ENCODE measurements at places on chromosomes 3 and 15. TPM values are rescaled to one million over a fixed set of nuclear protein-coding genes. Genes with fewer than 3 reads are reported as not detected.

The MESP2 gene
- not detected for total RNA-seq

The ADCY5 gene
- 0.23 TPM for total RNA-seq

The CELF6 gene
- total RNA-seq: 3.0 TPM

The NGLY1 gene
- 67.0 TPM for total RNA-seq

GRCh38 chr3:48762816-48763215, 45.8 kb upstream of the IP6K2 start:
- no peaks in the 10 kb centered on the region for H3K4me1 ChIP-seq
- no peak overlapping the region for H3K4me3 ChIP-seq
- peaks cover 32% of the 10 kb centered on the region for H3K36me3 ChIP-seq

GRCh38 chr3:132569153-132569552, 27.9 kb upstream of the ACKR4 start:
- no peak for DNase-seq
- no peak overlapping the region for H3K27ac ChIP-seq
- H3K4me1 ChIP-seq: no peaks in the 10 kb centered on the region
- no peaks in the 10 kb centered on the region for H3K27me3 ChIP-seq
- no peak overlapping the region for H3K4me3 ChIP-seq

The ST8SIA2 gene
- not detected for total RNA-seq

DNA sequence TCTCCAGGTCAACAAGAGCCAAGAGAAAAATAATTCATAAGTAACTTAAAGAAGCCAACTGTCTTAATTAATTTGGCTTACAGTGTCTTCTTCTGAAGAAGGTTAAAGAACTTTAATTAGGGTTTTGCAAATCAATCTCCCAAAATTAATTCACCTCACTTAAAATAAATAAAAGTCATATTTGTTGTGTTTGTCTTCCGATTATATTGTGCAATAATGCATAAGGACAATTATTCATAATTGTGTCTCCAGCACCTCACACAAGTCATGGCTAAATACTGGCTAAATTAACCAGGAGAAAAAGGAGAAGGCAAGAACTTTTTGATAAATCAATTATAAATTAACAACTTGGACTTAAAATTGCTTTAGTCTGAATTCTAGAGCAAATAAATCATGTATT, 899.0 kb upstream of the NR2F2 start:
- DNase-seq: no peak
- H3K4me1 ChIP-seq: no peaks in the 10 kb centered on the region
- H3K36me3 ChIP-seq: no peaks in the 10 kb centered on the region
- no peaks in the 10 kb centered on the region for H3K27me3 ChIP-seq
- H3K27ac ChIP-seq: no peak overlapping the region

DNA sequence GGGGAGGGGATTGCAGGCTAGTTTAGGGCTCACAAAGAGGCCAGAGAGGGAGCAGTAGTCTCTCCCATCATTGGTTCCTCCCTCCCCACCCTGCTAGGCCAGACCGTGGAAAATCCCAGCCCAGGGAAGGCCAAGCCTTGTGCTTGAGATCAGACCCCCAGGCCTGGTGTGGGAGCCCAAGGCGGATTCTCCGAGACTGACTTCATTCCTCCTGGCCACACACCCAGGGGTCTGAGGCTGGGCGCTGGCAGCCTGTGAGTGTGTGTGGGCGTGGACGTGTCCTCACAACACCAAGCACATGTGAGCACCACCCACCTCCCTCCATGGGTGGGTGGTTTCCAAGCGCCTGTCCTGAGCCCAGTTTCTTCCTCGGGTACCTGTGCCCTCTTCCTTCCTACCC, 4.1 kb downstream of the LOXL1 start:
- no peak overlapping the region for H3K4me3 ChIP-seq
- H3K27ac ChIP-seq: no peak overlapping the region
- H3K36me3 ChIP-seq: no peaks in the 10 kb centered on the region
- H3K4me1 ChIP-seq: peaks cover 3% of the 10 kb centered on the region
- no peak for DNase-seq

GRCh38 chr15:28986108-28986507, 100.3 kb downstream of the APBA2 start:
- no peaks in the 10 kb centered on the region for H3K27me3 ChIP-seq
- H3K4me1 ChIP-seq: peaks cover 5% of the 10 kb centered on the region

DNA sequence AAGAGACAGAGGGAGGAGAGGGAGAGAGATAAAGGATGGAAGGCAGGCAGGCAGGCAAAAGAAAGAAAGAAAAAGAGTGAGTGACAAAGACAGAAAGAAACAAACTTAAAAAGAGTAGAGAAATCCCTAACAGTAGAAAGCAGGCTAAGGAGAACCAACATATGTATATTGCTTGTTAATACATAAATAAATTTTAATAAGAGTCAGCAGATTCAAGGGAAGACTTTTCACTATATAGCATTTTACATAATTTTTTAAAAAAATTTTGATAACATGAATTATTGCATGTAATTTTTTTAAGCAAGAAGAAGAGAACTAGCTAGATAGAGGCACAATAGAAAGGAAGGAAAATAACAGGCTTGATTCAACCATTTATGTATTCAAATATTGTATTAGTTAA, 291.6 kb downstream of the KCNH8 start:
- H3K27me3 ChIP-seq: no peaks in the 10 kb centered on the region
- no peaks in the 10 kb centered on the region for H3K4me1 ChIP-seq
- H3K36me3 ChIP-seq: no peaks in the 10 kb centered on the region
- no peak overlapping the region for H3K4me3 ChIP-seq
- no peak for DNase-seq

- no peak overlapping the region for H3K4me3 ChIP-seq
- DNase-seq: no peak
- no peaks in the 10 kb centered on the region for H3K4me1 ChIP-seq
- no peaks in the 10 kb centered on the region for H3K27me3 ChIP-seq
Observed at GRCh38 chr3:98612587-98612986, 19.2 kb upstream of the CPOX start.

GRCh38 chr3:74808506-74809275, 194.2 kb upstream of the CNTN3 start:
- no peaks in the 10 kb centered on the region for H3K4me1 ChIP-seq
- no peaks in the 10 kb centered on the region for H3K36me3 ChIP-seq
- H3K27ac ChIP-seq: no peak overlapping the region
- H3K4me3 ChIP-seq: no peak overlapping the region
- H3K27me3 ChIP-seq: no peaks in the 10 kb centered on the region
- no peak for DNase-seq

The CAPN3 gene
- 14.0 TPM for total RNA-seq

DNA sequence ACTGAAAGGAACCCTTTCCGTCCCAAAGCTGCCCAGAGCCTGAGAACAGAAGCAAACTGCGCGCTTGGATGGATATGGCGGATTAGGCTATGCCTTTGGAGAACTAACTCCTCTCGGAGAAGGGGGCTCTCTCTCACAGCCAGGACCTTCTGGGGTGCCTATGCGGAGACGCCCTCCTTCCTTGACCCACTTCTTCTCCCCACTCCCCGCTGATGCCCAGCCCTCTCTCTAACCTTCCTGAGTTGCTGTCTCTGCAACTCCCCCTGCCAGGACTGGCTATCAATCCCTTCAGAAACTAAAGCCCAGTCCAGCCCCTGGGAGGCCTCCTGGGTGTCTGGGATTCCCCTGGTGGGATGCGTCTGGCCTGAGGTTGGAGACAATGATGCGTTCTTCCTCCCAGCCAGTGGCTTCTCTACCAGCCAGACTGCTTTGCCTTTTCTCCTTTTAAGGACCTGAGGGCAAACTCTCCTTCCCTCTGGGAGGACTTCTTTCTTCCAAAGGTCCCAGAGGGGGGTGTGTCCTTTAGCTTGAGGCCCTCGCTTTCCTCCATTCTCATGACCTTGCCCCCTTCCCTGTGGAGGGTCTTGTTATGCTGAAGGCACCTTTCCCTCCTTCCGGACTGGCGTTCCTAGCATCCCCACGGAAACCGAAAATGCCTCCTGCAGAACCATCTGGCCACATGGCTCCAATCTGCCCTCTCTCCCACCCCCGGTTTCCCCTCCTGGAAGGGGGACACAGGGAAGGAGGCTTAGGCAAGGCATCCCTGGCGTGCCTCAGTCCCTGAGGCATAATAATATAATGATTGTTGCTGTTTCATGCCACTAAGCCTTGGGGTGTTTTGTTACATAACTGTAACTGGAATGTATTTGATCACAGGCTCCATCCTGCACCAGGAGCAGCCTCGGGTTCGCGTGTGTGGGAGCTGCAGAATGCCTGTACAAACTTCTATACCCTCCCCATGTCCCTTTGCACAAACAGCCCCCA, 63.4 kb upstream of the C15orf39 start:
- no peaks in the 10 kb centered on the region for H3K27me3 ChIP-seq
- no peaks in the 10 kb centered on the region for H3K36me3 ChIP-seq
- H3K27ac ChIP-seq: no peak overlapping the region
- no peak for DNase-seq
- no peak overlapping the region for H3K4me3 ChIP-seq
- no peaks in the 10 kb centered on the region for H3K4me1 ChIP-seq

The RAP2B gene
- 30.2 TPM for total RNA-seq

GRCh38 chr15:43876872-43877271, 50.1 kb downstream of the WDR76 start:
- H3K27me3 ChIP-seq: no peaks in the 10 kb centered on the region
- no peak overlapping the region for H3K4me3 ChIP-seq
- no peak for DNase-seq
- H3K4me1 ChIP-seq: no peaks in the 10 kb centered on the region

GRCh38 chr3:18489939-18490338, 64.8 kb upstream of the SATB1 start:
- no peaks in the 10 kb centered on the region for H3K27me3 ChIP-seq
- peak; percentile 18 for DNase-seq
- H3K4me1 ChIP-seq: peaks cover 20% of the 10 kb centered on the region
- H3K4me3 ChIP-seq: no peak overlapping the region
- H3K36me3 ChIP-seq: no peaks in the 10 kb centered on the region

DNA sequence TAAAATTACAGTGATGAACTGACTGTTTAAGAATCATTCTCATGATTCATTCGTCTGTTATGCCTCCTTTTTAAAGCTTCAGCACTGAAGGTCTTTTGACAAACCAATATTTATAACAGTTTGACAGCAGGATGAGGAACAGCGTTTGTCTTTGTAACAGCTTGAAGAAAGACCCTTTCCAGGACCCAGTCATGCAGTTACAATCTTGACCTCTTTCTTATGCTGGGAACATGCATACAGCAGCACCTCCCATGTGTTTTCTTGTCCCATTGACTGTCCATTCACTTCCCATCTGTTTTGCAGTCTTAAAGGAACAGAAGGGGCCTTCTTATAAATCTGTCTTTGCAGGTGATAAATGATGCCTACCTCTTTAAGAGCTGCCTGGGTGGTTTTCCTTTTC, 87.2 kb downstream of the OPA1 start:
- no peaks in the 10 kb centered on the region for H3K27me3 ChIP-seq
- H3K4me3 ChIP-seq: no peak overlapping the region
- no peak overlapping the region for H3K27ac ChIP-seq
- peaks cover 11% of the 10 kb centered on the region for H3K36me3 ChIP-seq
- DNase-seq: no peak

DNA sequence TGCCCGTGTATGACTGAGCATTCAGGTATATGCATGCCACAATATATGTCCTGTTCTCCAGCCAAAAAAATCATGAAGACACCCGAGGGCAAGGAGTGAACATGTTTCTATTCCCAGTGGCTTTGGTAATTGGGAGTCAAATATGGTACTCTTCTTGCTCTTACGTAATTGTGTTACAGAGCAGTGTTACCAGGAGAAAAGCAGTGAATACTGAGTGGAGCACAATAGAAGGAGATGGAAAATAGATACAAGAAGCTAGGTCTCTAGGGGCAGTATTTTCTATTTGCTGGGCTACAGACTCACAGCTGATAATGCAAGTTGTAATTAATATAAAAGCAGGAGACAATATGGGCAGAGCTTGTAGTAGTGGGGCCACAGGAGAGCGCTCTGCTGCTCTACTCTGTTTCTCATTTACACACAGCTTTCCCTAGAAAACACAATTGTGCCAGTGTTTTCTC, 13.2 kb downstream of the MEIS2 start:
- no peaks in the 10 kb centered on the region for H3K4me1 ChIP-seq
- DNase-seq: no peak
- H3K36me3 ChIP-seq: no peaks in the 10 kb centered on the region
- H3K4me3 ChIP-seq: no peak overlapping the region
- no peak overlapping the region for H3K27ac ChIP-seq

DNA sequence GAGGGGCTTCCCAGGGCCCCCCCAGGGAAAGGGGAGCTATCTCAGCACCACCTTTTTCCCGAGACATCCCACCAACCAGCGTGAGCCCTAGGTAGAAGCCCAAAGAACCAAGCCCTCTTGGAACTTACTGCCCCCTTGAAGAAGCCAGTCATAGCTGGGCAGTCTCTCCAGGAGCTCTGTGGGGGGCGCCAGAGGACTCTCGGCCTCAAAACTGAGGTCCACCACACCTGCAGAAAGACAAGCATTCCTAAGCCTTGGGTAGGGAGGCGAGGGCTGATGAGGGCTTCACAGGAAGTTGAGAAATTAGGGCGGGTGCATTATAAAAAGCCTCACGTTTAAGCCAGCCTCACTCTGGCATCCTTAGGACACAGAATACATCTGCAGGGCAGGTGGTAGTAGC, 9.0 kb downstream of the SSUH2 start:
- DNase-seq: no peak
- H3K36me3 ChIP-seq: no peaks in the 10 kb centered on the region
- H3K27ac ChIP-seq: no peak overlapping the region

DNA sequence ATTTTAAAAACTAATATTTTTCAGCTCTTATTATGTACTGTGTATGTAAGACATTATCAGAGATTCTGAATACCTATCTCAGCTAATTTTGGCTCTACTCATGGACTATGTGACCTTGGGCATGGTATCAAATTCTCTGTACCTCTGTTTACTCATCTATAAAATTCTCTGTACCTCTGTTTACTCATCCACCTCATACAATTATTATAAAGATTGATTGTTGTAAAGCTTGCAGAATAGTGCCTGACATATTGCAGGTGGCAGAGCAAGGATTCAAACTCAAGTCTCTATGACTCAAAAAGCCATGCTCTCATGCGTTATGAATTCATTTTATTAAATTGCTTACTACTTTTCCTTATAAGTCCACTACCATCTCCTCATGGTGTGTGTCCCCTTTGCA, 151.9 kb upstream of the ARL6 start:
- no peaks in the 10 kb centered on the region for H3K27me3 ChIP-seq
- H3K27ac ChIP-seq: no peak overlapping the region
- no peak for DNase-seq
- H3K4me3 ChIP-seq: no peak overlapping the region
- H3K36me3 ChIP-seq: no peaks in the 10 kb centered on the region

DNA sequence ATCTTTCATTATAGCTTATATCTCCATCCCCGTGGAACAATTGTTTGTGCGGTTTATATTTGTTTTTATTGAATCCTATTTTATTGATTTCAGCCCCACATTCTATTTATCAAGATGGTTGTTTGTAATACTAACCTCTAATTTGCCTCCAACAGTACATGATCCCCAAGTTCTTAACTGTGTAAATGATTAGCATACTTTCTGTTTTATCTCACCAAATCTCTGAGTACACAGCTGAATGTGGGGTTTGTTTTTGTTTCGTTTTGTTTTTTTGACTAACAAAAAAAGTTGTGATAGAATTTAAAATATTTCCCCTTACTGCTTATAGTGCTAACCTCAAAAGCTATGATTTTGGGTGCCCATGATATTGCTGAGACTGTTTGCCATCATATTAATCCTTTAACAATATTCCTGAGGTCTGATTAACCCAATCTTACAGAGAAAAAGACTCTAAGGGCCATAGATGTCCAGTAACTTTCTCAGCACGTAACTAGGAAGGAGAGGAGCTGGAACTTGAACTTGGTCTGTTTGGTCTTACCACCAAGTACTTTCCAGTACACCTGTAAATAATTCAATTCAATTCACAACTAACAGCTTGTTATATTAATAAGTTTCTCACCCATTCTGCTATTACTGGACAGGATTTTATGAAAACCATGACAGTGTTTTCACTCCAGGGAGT, 789.8 kb downstream of the TUSC7 start:
- H3K27ac ChIP-seq: no peak overlapping the region
- H3K36me3 ChIP-seq: no peaks in the 10 kb centered on the region
- no peak overlapping the region for H3K4me3 ChIP-seq
- no peaks in the 10 kb centered on the region for H3K4me1 ChIP-seq

The SLC27A2 gene
- 1.1 TPM for total RNA-seq
